ENCODE measurements at places on chromosomes 5 and 9.

GRCh38 chr5:146032911-146033310 lies 72.5 kb downstream of the PLAC8L1 start:
- DNase-seq, result no peak

DNA sequence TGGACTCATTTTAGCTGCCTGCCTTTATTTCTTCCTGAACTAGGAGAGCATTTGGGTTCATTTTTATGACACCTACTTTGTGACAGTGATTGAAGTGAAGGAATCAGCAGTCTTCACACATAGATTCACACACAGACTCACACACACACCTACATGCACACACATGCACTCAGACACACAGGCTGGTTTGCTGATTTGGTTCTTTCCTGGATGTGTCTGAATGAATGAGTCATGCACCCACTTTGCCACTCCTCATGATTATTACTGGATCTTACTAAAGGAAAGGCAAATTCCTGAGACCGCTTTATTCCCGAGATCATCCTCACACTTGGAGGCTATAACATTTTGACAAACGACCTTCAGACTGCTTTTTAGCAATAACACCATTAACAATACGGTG lies 529.5 kb downstream of the AGTPBP1 start:
- no peak for DNase-seq

DNA sequence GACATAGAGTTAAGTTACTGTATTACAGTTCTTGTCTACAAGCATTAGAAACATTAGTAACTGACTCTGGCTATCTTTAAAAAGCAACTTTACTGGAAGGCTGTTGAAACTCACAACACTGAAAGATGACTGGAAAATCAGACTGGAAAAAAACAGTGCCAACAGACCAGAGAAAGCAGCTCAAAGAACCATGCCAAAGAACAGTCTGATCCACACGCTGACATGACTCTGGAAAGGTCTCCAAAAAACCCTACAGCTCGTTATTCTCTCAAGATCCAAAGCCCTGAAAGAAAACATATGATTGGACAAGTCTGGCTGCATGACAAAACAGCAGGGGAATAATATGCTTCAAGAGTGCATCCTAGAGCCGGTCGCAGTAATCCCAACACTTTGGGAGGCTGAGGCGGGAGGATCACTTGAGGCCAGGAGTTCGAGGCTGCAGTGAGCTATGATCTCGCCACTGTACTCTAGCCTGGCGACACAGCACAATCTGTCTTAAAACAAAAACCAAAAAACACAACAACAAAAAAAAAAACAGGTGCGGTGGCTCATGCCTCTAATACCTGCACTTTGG lies 5.6 kb downstream of the GOLPH3 start:
- DNase-seq, result no peak

DNA sequence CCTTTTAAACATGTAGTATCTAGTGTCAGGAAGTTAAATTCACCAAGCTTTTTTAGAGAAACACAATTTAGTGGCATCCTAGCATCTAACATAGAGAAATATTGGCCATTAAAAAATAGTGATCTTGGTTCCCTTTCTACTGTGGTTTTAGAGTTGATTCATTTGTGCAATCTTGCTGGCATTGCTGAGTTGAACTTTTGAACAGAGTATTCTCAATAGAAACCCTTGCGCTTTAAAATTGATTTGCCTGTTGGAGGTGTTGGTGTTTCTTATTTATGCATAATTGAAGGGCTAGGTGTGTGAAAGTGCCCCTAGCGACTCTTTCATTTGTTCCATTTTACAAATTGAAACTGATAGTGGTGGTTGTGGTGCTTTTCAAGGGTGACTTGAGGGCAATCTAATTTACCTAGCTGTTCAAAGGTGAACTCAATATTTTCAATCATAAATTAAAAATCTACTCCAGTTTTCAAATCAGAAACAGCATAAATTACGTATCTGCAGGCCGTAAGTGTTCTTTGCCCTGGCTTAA lies 73.0 kb upstream of the MPDZ start:
- DNase-seq, result no peak

DNA sequence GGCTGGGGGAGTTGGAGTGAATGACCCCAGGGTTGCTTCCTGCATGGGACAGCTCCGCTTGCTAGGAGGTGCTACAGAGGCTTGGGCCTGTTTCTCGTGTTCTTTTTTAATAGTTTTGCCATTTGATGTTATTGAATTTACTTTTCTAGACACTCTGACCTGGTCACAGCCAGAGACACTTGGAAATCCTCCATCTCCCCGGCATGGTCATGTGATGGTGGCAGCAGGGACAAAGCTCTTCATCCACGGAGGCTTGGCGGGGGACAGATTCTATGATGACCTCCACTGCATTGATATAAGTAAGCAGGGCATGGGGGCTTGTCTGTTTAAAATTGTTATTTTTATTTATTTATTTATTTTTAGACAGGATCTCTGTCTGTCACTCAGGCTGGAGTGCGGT lies 13.4 kb downstream of the HSPA5 start:
- no peak for DNase-seq

- no peak for DNase-seq
Measured at GRCh38 chr5:55407059-55407684, 99.4 kb downstream of the MTREX start.

GRCh38 chr5:66608501-66608900 lies 12.3 kb downstream of the MAST4 start:
- no peak for DNase-seq

- no peak for DNase-seq
Measured at GRCh38 chr5:141683596-141684141, 1.6 kb upstream of the ARAP3 start.

- no peak for DNase-seq
Measured at GRCh38 chr5:133514456-133514855, 97.9 kb downstream of the FSTL4 start.
